ENCODE measurements at places on chromosomes 3 and 15.

- DNase-seq = no peak
Measured at GRCh38 chr15:95300958-95301357, 1029.5 kb upstream of the NR2F2 start.

- no peak for DNase-seq
Measured at GRCh38 chr3:147616998-147617619, 207.9 kb downstream of the ZIC1 start.

GRCh38 chr3:162760789-162761188 is 1264.2 kb downstream of the OTOL1 start:
- no peak for DNase-seq

- DNase-seq = no peak
Measured at GRCh38 chr3:157107644-157108133, 52.3 kb downstream of the CCNL1 start.

- DNase-seq = no peak
Measured at GRCh38 chr3:185724761-185725160, 100.1 kb downstream of the IGF2BP2 start.
